ENCODE measurements at places on chromosomes 6 and 20.

- DNase-seq, result no peak
Observed at GRCh38 chr6:82397962-82398692, 34.5 kb downstream of the TPBG start.

- no peak for DNase-seq
Observed at GRCh38 chr6:140867336-140867735, 1265.4 kb upstream of the GJE1 start.

- no peak for DNase-seq
Observed at GRCh38 chr6:44498436-44498835, 110.9 kb downstream of the CDC5L start.

DNA sequence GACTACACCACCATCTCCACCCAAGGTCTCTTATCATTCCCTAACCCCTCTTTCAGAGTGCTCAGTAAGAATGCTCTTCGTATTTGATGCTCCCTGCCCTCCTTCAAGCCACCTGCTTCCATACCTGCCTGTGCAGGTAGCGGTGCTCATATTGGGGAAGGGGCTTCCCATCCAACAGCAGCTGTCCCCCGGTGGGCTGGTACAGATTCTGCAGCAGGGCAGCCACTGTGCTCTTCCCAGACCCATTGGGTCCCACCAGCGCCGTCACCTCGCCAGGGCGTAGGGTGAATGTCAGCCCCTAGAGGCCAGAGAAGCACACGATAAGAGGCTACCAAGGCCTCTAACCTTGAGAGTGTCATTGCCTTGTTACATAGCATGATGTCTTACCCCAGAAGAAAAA is 3.9 kb upstream of the PSMB8 start:
- no peak for DNase-seq

DNA sequence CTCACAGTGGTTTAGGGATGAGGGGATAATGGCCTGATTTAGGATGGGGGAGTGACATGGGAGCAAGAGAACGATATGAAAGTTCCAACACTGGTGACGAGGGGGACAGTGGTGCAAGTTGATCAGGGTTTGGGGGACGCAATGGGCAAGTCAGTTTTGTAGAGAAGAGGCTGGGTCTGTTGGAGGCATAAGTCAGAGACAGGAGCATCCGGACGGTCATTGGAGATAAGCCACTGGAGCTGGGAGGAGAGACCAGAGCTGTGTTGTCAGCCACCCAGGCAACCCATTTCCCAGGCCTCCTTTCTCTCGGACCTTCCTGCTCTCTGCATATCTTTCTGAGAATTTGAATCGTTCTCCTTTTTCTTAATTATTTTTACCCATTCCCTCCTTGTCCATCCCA is 9.5 kb downstream of the DNPH1 start:
- DNase-seq, result no peak

- no peak for DNase-seq
Observed at GRCh38 chr6:23021487-23021886, 452.1 kb downstream of the HDGFL1 start.
